Cortex of kidney (tissue), 1 donor: ENCODE measurements at places on chromosomes 5 and 9.

DNA sequence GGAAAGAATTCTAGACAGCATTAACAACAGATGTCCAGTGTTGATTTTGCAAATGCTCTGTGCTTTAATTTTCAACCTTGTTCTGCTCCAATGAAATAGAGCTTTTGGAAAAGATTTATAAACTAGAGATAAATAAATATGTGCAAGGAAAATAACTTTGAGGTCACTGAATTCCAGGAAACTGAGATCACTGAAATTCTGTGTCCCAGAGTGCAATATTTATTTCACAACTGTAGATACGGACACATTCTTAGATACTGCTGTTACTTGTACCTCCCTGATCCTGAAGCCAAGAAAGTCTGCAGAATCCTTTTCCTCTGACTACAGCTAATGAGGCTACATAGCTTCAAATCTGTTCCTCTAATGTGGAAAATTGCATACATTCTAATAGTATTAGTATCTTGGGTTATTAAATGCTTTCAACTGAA lies 222.9 kb downstream of the DOCK8 start:
- no peak for DNase-seq

DNA sequence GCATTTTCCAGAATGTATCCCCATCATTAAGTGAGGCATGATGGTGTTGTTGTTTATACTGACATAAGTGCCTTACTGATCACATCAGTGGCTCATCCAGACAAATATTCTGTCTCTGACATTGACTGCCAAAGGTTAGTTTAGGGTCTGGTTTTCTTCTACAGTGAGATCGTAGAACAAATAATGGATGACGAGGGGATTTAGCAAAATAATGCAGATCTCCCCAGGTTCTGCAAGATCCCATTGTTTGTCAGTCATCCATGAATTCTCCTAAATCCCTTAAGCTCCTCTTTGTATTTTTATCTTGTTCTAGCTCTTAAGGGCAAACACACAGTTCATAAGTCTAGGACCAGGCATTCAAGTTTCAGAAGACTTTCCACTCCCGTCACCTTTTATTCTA lies 93.1 kb upstream of the DHFR start:
- DNase-seq: no peak

DNA sequence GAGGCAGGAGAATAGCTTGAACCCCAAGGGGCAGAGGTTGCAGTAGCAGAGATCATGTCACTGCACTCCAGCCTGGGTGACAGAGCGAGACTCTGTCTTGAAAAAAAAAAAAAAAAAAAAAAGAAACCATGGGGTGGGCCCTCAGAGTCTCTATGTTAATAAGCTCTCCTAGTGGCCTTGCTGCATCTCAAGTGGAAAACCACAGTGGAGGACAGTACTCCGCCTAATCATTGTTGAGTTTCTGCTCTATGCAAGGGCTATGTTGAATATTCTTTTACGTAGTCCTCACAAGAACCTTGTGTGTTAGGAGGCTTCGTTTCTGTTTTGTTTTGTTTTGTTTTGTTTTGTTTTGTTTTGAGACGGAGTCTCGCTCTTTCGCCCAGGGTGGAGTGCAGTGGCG lies 48.9 kb downstream of the TJP2 start:
- DNase-seq: no peak

DNA sequence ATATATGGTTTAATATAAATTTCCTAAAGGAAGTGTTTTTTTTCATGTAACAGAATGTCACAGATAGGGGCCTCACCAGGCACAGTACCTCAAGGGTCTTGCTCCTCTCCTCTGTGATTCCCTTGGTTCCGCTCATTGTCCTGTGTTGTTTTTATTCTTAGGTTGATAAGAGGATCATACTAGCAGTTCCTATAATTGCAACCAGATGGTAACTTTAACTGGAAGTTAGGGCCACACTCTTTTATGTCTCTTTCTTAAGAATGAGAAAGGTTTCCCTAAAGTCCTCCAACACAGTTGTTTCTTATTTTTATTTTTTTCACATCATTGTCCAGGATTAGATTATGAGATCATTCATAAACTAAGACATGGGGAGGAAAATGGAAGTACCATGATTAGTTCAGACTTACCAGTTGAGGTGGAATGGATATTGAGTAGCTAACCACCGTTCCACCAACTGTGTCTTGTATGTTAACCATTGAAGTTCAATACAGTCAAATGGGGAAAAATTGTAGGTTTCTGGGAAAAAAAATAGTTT lies 41.1 kb downstream of the FAM174A start:
- DNase-seq: no peak

DNA sequence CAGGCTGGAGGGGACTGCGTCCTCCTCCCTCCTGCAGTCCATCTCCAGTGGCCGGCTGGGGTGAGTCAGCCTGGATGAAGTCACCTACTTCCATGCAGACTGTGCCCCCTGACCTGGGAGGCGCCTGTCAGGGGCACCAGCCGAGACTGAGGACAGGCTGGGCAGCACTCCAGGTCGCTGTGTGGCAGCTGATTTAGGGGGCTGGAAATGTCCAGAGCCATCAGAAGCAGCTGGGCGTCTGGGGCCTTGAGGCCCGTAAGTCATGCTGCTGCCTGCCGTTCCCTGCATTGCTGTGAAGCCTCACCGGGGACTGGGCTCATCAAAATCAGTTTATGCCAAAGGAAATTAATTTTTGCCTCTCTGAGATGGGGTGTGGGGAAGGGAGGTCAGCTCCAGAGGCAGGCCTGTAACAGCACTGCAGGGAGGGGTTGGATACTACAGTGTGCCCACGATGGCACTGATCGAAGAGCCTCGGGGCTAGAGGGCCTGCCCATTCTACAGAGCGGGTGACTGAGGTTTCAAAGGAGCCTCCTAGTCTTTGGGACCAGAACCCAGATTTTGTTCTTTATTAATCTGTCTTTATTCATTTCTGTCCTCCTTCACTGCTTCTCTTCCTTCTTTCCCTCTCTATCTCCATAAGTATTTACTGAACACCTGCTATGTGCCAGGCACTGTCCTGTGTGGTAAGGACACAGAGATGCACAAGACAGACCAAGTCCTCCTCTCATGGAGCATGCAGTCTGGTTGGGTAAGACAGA lies 70.4 kb upstream of the PSD2 start:
- DNase-seq: no peak

DNA sequence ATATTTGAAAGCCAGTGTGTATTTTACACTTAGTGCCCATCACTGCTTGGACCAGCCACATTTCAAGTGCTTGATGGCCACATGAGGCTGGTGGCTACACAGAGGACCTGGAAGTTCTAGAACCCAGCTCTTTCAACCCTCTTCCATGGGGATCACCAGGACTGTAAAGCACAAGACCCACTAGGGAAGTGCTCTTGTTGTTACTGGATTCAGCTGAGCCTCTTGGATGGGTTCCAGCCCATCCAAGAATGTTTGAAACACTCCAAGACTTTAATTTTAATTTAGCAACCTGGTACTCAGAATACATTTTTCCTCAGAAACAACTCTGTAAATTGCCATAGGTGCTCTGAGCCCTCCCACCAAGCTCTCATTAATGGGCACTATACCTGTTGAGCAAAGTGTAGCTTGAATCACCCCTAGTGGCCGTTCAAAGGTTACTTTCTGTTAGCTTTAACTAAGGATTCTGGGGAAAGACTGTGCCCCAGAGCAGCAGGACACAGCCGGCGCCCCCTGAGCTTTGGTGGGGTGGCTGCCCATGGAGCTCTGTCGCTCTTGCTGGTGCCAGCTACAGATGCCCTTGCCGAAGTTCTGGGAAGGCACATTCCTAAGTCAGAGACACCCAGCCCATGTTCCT lies 212.4 kb downstream of the HSD17B3 start:
- DNase-seq: no peak

DNA sequence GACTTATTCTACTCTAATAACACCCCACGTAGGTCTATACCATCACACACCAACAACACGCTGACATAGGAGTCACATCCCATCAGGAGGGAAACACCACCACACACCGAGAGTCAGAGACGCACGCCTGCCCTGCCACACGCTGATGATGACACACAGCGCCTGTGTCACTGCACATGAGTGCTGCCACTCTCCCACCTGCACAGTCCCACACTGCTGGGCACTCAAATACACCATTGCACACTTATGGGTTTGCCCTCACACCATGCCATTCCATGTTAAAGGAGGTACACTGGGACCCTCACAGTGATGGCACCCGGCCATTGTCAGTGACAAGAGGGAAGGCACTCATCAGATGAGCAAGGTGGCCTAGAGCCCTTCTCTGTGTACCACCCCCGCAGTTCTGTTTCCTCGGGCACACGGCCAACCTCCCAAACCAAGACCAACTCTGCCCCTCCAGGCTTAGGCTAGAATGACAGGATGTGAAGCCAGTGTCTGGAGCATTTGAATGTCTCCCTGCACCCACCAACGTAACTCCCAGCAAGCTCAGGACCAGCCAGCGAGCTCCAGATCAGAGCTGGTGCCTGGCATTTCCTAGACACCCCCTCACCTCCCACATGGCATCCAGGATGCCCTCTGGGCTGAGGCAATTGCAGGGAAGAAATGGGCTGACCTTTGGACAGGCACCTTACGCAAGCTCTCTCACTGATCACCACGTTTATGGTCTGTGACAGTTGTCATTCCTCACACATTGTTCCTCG lies 3.6 kb upstream of the CPLX2 start:
- DNase-seq: no peak

GRCh38 chr9:14156046-14156445 lies 157.9 kb downstream of the NFIB start:
- no peak for DNase-seq

DNA sequence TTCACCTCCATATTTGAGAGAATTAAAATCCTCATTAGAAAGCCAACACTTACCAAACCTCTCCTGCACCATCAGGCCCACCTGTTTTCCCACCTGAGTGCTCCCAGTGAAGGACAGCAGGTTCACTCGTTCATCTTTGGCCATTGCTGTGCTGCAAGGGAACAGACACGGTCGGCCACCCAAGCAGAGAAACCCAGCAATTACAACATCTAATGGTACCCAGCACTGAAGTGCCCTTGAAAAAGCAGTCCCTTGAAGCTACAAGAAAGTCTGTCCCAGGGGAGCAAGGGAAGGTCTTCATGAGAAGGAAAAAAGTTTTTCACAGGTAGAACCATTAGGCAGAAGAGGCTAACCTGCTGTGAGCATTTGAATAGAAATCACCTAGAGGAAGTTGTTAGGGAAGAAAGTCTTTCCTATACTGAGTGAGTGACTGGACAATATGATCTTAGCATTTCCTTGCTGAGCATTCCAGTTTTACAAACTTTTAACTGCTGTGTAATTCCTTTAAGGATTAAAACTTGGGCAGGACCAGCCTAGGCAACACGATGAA lies 26.7 kb downstream of the ALDH7A1 start:
- DNase-seq: no peak

DNA sequence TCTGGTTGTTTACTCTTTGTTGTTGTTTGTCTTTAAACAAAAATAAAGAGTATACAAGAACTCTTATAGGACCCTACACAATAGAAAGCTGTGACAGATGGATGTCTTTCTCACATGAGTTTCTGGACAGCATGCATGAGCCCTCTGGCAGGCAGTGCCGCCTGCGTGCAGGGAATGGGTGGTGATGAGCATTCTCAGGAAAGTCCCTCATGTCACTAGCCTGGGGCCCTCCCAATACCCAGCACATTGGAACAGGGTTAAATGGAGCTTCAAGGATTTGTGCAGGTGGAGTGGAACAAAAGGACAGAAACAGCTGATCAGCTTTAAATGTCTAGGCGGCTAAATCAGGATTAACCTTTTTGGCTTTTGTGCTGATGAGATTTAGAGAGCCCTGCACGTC lies 181.0 kb upstream of the CD180 start:
- DNase-seq: no peak

DNA sequence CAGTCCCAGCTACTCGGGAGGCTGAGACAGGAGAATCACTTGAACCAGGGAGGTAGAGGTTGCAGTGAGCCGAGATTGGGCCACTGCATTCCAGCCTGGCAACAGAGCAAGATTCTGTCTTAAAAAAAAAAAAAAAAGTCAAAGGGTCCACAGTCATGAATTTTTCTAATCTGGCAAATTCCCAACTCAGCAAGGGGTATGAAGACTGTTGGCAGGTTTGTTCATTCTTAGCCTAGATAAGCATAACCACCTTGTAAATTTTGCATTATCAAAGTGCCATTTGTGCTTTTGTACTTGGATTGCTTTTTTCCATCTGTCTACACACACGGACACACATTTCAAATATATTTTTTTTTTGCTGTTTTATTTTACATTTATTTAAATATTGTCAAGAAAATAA lies 299.8 kb upstream of the NUDT12 start:
- no peak for DNase-seq

DNA sequence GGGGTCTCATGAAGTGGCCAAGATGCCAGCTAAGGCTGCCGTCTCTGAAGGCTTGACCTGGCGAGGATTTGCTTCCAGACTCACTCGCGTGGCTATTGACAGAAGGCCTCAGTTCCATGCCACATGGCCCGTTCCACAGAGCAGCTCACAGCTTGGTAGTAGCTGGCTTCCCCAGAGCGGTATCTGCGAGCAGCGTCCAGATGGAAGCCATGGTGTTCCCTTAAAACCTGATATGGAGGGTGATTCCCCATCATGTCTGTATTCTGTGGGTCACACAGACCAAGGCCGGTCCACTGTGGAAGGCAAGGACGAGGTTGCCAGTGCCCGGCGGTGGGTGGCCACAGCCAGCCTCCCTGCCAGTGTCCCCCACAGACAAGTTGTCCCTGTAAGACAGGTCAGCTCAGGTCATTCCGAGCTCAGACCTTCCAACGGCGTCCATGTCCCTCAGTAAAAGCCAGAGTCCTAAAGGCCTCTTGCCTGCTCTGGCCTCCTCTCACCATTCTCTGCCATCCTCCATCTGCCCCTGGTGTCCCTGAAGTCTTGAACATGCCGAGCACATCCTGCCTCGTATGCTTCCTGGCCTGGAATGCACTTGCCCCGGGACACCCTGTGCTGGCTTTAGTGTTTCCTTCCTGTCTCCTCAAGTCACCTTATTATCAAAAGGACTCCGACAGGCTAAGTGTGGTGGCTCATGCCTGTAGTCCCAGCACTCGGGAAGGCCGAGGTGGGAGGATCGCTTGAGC lies 61.3 kb upstream of the LRRTM2 start:
- no peak for DNase-seq

DNA sequence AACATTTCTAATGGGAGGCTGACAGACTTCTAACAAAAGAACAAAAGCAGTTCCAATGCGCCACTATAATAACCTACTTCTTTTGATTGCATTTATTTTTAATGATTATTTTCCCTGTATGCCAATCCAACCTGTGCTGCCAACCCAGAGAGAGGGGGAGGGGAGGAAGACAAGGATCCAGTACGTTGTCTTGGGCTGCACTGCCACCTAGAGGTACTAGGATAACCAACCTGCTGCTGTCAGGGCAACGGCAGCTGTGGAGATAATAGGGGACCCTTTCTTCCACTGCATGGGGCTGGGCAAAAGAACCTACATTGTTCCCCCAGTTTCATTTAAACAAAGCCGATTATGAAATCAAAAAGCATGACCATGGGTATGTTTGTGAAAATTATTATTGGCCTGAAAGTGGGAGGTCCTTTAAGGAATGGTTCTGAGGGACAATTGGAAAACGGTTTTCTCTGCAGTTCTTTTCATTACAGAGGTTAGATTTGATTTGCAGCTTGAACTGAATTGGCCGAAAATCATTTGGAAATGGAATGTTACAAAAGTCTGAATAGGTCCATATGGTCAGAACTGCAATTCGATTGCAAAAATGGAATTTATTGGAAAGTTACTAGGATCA lies 101.3 kb downstream of the RASEF start:
- no peak for DNase-seq

- DNase-seq: no peak
Observed at GRCh38 chr5:131630208-131630962, 4.6 kb downstream of the RAPGEF6 start.

- no peak for DNase-seq
Observed at GRCh38 chr5:118776755-118777154, 211.6 kb downstream of the DTWD2 start.

- no peak for DNase-seq
Observed at GRCh38 chr5:73673161-73673591, 47.2 kb downstream of the ARHGEF28 start.

- DNase-seq: no peak
Observed at GRCh38 chr9:95584176-95584575, 67.4 kb upstream of the PTCH1 start.
